ENCODE measurements at places on chromosomes 5 and 9.

DNA sequence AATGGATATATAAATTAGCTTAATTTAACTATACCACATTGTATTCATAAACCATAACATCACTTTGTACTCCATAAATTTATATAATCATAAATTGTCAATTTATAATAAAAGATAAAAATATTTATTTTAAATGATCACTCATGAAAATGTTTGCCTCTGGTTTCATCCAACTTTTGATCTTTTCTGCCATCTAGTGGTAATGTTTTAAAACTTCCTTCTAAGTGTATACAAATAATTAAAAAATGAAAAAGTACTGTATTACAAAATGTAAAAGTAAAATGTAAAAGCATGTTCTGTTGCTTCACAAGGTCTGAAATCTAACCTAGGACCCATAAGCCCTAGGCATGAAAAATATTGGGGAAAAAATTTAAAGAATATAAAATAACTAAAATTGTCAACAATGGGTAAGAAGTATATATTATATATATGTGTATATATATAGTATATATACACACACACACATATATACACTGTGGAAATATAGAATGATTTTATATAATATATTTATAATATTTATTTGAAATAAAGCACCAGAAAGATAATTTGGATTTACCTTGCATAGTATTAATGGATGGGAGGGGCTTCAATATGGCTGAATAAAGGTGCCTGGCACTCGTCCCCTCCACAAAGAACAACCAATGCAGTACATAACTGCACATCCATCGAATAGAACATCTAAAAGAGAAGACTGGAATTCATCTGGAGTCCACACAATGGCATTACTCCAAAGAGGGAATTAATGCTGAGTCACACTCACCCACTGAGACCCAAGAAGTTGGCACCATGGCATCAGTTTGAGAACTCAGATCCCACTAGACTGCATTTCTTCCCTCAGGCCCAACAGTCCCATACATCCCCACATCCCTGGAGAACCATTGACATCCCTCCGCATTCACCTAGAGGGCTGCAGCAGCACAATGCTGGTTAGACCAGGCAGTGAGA is 32.5 kb downstream of the ANXA1 start:
- peak; percentile 8 for DNase-seq

DNA sequence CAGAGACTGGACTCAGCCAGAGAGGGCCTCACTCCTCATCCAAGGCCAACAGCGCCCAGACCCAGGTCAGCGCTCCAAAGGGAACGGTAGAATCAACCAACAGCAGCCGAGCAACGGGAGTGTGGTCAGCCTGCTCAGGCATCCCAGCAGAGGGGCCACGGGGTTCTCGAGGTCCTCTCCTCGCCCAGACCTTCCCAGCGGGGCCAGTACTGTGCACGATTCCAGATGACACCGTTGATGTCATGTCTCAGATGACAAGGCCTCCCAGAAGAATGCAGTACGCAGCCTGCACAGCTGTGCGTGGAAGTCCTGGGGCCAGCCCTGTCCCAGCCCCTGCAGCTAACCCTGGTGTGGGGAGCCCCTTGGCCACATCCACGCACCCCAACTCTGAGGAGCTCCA is 141.0 kb upstream of the PPP1R26 start:
- no peak for DNase-seq

GRCh38 chr5:57338068-57338867 is 144.3 kb downstream of the ACTBL2 start:
- DNase-seq = no peak

GRCh38 chr9:96031366-96031824 is 155.9 kb downstream of the ERCC6L2 start:
- peak; percentile 99 for DNase-seq

GRCh38 chr9:123414936-123415930 is 59.2 kb downstream of the CRB2 start:
- DNase-seq = no peak

DNA sequence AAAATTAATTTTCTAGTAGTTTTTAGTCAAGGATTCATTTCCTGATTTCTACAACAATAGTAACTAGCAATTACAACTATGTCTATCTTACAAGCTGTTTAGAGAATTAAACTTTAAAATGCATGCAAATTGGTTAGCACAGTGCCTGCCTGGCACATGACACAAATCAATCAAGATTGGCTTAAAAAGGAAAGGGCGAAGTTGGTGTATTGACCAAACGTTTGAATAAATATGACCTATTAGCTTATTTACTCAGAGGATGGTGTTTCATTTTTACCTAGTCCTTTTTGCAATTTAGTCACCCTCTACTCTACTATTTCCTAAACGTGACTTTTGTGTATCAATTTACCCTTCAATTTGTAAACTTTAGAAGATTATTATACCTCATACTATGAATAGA is 83.5 kb downstream of the GDA start:
- DNase-seq = no peak

DNA sequence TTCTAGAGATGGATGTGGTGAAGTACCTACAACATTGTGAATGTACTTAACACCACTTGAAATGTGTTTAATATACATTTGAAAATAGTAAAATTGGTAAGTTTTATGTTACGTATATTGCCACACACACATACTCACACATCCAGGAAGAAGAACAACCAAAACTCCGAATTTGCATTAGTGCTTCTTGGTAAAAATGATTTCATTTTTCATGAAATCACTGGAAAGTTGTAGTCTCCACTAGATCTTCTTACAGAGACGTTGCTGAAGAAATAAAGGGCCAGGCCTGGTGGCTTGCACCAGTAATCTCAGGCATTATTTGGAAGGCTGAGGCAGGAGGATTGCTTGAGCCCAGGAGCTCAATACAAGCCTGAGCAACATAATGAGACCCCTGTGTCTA is 118.6 kb upstream of the ZNF608 start:
- DNase-seq = no peak

- DNase-seq = no peak
Measured at GRCh38 chr5:119363936-119364335, 8.1 kb downstream of the TNFAIP8 start.

DNA sequence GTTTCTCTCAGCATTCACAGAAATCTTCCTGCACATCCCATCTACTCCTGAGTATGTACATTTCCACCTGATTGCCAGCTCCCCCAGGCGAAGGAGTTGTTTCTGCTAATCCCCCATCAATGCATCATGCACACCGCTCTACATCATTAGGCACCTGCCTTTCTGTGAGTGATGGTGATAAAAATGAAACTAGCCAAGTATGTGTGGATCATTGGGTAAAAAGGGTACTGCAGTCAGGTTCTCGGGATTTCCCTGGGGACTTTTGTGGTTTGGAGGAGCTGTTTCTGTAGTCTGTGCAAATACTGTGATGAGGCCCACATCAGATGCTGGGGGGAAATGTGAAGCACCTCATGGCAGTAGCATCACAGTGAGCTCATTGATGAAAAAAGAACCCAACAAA is 30.4 kb downstream of the CAMK4 start:
- DNase-seq = peak; percentile 10

- DNase-seq = no peak
Measured at GRCh38 chr9:111937301-111937700, 40.7 kb downstream of the UGCG start.

DNA sequence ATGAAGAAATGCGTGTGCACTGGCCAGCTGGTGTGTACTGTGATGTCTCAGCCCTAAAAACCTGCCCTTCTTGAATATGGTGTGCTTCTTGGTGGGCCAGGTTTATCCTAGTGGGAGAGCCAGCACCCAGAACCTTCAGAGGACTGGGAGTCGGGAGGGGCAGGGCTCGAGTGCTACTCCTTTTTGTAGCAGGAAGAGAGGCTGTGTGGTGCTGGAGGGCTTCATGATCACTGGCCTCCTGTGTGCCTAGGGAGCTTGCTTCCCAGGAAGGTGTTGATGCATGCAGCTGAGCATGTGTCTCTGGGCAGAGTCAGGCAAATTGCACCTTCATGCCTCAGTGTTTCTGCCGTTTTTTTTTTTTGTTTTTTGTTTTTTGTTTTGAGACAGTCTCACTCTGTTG is 20.0 kb downstream of the PHF2 start:
- no peak for DNase-seq

- no peak for DNase-seq
Measured at GRCh38 chr5:90504743-90505142, 24.6 kb downstream of the LYSMD3 start.

- DNase-seq = no peak
Measured at GRCh38 chr5:88782571-88782970, 100.4 kb downstream of the MEF2C start.

GRCh38 chr9:89919171-89919681 is 314.4 kb downstream of the GADD45G start:
- DNase-seq = no peak

- no peak for DNase-seq
Measured at GRCh38 chr5:170182491-170182890, 50.3 kb upstream of the C5orf58 start.

DNA sequence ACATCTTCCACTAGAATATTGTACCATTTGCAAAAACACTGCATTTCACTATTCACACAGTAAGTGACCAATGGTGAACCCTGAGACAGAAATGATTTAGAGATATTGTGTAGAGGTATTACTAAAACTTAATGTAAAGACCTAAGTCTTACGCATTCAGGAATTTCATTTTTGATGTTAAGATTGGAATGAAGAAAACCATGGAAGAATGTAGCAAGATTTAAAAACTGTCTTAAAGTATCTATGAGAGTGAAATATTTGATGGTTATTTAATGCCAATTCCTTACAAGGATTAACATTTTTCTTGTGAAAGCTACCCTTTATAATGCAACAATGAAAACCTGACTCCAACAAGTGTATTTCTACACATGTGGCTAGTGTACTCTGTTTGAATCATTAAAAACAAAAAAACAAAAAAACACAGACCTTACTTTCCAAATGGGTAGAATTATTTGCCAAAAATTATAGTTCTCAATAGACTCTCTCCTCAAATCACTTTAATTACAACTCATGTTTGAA is 172.0 kb downstream of the NNT start:
- no peak for DNase-seq

DNA sequence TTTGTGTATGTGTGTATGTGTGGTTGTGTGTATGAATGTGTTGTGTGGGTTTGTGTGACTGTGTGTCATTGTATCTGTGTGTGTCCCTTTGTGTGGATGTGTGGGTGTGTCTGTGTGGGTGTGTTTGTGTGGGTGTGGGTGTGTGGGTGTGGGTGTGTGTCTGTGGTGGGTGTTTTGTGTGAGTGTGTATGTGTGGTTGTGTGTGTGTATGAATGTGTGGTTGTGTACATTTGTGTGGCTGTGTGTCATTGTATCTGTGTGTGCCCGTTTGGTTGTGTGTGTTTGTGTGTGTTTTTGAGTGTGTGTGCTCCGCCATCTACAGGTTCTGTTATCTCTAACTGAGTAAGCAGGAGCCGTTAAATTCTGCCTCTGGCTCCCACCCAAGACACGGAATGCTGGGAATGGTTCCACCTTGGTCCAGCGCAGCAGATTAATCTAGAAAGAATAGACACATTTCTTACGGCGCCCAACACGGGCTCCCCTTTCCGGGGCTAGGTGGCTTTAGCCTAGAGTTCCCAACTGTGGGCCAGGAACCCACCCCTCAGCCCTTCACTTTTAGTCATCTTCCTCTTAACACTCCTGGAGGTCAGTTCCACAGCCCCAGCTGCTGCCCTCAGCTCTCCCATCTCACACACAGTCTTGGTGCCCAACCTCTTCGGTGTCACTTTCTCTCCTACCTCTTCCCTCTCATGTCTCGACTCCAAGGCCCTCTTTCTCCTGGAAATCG is 197.1 kb downstream of the TTLL11 start:
- DNase-seq = peak; percentile 34

GRCh38 chr5:165029099-165029870 is 1523.9 kb downstream of the MAT2B start:
- DNase-seq = no peak

GRCh38 chr5:57685516-57686255 is 203.1 kb upstream of the ACTBL2 start:
- no peak for DNase-seq

DNA sequence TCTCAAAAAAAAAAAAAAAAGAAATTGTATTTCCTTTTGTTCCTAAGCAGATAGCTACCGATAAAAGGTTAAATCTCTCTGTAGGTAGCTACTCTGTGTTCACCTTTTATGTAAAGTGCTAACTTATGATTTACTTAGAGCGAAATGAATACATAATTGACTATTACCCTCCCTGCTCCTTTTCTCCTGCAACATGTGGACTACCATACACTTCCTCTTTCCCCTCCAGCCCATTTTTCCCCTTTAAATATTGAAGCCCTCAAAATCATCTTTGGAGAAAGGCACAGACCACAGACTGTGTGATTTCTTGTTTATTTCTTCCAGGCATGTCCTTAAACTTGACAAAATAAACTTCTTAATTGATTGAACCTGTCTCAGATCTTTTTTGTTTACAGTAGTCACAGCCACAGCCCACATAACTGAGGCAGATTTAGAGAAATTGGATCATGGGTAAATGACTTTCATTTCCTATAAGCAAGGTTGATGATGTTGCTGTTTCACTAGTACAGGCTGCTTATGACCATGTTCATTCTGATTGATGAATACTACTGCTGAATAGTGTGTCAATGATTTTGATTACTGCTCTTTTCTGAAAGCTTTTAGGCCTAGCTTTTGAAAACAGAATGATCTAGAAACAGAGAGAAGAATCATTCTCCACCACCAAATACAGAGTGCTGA is 59.2 kb downstream of the PHAX start:
- no peak for DNase-seq

DNA sequence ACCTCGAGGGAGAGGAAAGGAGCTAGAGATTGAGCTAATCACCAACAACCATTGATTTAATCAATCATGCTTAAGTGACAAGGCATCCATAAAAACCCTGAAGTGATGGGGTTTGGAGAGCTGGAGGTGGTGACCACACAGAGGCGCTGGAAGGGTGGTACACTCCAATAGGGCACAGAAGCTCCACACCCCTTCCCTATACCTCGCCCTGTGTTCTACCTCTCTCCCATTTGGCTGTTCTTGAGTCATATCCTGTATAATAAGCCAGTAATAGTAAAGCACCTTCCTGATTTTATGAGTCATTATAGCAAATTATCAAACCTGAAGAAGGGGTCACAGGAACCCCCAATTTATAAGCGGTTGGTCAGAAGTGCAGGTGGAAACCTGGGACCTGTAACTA is 18.3 kb downstream of the ACTL7B start:
- DNase-seq = no peak

- DNase-seq = no peak
Measured at GRCh38 chr9:115146581-115147021, 28.6 kb upstream of the TNC start.

- DNase-seq = no peak
Measured at GRCh38 chr5:173247041-173247440, 12.0 kb upstream of the NKX2-5 start.

GRCh38 chr5:41547991-41548390 is 37.6 kb upstream of the PLCXD3 start:
- no peak for DNase-seq

GRCh38 chr9:89139455-89139854 is 39.2 kb downstream of the SHC3 start:
- DNase-seq = no peak
